ENCODE measurements at places on chromosomes 6 and 20.

GRCh38 chr20:45010399-45010828 is 44.1 kb downstream of the STK4 start:
- DNase-seq, result no peak

GRCh38 chr6:3386374-3386857 is 70.4 kb downstream of the SLC22A23 start:
- no peak for DNase-seq

- DNase-seq, result no peak
These were observed 4.0 kb downstream of the MAP3K5 start for GRCh38 chr6:136788069-136788902.

GRCh38 chr20:36405255-36405654 is 99.1 kb downstream of the DLGAP4 start:
- no peak for DNase-seq

GRCh38 chr6:159321267-159321666 is 152.1 kb downstream of the FNDC1 start:
- no peak for DNase-seq

DNA sequence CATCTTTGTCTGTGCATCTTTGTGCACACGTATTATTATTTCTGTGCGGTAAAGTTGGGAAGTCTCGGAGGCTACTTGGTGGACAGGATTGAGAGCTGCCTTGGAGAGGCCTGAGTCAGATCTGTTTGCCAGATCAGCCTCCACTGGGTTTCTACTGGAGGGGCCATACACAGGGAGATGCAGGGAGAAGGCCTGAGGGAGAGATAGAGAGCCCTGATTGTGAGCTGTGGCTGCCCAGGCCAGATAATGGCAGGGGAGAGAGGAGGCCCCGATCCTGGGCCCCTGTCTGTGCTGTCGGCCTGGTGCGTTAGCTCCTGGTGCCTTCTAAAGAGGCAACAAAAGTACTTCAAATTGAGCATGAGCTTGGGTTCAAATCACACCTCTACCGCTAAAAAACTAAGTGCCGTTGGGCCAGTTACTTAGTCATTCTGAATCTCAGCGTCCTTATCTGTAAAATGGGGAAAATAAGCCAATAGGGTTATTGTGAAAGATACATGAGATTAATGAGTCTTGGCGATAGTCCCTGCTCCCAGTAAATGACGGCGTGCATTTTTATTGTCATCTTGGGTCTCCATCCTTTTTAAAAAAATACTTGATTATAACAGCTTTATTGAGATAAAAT is 27.6 kb upstream of the ADA start:
- DNase-seq, result no peak

DNA sequence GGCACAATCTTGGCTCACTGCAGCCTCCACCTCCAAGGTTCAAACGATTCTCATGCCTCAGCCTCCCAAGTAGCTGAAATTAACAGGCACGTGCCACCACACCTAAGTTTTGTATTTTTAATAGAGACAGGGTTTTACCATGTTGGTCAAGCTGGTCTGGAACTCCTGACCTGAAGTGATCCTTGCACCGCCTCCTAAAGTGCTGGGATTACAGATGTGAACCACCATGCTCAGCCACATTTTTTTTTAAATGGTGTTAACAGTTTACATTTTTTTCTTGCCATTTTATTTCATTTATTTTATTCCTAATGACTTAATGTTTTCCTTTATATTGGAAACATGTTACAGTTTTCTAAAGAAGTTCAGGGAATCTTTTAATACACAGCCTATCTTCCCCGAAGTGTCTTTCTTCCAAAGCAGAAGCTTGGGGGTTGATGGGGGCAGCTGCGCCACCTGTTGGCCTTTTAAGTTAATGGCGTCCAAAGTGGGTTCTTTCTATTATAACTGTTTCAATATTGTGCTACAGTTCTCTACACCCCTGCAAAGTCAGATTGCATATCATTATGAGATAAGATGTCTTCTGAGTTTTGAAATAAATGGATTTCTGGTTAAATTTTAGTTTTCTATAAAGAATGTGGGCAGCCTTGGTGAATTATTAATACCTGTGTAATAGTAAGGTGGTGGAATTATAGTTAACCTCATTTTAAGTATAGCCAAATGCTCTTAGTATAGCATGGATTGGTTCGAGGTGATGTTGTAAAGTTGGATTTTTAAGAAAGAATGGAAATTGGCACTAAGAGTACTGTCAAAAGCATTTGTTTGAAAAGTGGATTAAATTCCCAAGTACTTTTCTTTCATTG is 42.0 kb upstream of the PLCG1 start:
- peak; percentile 24 for DNase-seq

- no peak for DNase-seq
These were observed 374.3 kb downstream of the CDH26 start for GRCh38 chr20:60332523-60332922.

DNA sequence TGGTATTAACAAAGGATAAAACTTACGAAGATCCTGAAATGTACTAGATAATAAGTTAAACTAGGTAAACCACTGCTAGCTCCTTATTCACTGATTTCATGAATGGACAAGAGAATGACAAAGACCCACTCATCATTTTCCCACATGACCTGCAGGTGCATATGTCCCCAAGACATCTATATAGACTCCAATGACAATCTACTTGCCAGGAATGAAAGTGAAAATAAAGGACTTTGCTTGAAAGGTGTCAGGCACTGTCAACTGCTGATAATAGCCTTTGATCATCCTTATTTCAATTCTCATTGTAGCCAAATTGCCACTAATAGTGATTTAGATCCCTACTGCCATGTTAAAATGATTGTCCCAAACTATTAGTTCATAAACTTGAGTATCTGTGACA is 321.8 kb downstream of the HACE1 start:
- DNase-seq, result no peak

DNA sequence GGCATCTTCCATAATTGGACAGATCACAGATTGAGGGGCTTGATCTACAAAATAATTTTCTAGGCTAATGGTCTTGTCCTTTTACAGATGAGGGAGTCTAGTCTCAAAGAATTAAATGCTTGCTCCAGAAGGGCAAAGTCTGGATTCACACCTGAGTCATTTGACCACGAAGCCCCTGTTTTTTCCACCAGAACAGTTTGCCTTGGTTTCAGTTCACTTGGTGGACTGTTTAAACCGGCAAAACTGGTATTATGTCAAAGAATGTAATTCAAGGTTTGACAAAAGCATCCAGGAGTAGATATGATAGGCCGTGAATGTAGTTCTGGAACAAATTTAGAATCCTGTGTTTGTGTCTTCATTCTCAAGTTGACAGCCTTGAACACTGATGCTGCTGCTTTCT is 3.3 kb downstream of the MYO6 start:
- DNase-seq, result no peak

- peak; percentile 27 for DNase-seq
These were observed 93.2 kb downstream of the GMPR start for GRCh38 chr6:16331384-16332174.

- no peak for DNase-seq
These were observed 10.8 kb downstream of the JARID2 start for GRCh38 chr6:15256538-15257271.

- no peak for DNase-seq
These were observed 19.8 kb downstream of the GCM1 start for GRCh38 chr6:53128842-53129241.

- DNase-seq, result no peak
These were observed 471.7 kb downstream of the CBLN4 start for GRCh38 chr20:55533632-55534031.

GRCh38 chr6:169986171-169986847 is 234.9 kb downstream of the ERMARD start:
- no peak for DNase-seq

DNA sequence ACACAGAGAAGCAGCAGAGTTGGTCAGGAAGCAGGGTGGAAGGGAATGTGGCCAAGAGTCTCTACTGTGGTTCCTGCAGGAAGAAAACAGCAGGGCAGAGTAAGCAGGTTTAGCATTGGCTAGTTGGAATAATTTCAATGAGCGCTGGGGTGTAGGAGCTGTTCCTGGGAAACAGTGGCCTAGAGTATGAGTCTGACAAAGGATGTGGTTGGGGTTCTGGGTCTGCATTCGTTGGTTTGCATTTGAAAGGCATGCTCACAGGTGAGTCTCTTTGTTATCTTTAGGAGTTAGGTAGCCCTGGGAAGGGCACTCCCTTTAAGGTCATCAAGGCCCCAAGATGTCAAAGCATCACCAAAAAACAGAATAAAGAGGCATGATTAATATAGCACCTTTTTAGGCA is 911.6 kb upstream of the SLC35B3 start:
- DNase-seq, result no peak

- DNase-seq, result no peak
These were observed 262.0 kb upstream of the JARID2 start for GRCh38 chr6:14983599-14984518.

DNA sequence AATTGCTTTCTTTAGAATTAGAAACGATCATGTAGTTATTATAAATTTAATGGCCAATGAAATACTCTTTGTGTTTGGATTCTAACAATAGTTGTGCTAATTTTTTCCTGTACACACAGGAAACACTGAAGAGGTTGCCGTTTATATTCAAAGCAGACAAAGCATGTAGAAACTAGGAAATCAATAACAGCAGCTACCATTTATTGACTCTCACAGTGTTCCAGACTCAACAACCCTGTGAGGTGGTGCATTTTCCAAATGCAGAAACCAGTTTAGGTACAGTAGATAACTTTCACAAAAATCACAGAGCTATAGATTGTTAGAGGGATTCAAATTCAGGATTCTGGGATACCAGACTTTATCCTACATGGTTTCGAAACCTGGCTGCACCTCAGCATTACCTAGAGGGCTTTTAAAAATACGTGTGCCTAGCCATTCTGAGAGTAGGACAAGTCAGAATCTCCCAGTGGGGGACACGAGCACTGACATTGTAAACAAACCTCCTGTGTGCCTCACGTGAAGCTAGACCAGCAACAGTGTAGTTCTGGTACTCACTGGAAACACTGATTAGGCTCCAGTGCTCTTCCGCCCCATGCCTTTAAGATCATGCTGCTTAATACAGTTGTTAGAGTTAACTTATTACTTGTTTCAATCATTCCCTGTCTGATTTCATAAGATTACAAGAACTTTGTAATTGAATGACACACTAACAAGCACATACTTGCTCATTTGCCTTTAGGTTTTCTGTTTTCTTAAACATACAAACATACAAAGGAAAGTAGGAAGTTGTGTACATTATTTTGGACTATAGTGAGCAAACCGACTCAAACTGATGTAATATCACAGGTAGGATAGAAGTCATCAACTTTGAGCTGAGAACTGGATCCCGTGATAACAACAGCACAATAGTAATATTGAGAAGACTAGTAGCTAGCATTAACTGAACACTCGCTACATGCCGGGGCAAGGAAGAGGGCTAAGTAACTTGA is 65.8 kb downstream of the MAP3K4 start:
- no peak for DNase-seq

- peak; percentile 49 for DNase-seq
These were observed 8.6 kb downstream of the NKX2-2 start for GRCh38 chr20:21505161-21505809.

DNA sequence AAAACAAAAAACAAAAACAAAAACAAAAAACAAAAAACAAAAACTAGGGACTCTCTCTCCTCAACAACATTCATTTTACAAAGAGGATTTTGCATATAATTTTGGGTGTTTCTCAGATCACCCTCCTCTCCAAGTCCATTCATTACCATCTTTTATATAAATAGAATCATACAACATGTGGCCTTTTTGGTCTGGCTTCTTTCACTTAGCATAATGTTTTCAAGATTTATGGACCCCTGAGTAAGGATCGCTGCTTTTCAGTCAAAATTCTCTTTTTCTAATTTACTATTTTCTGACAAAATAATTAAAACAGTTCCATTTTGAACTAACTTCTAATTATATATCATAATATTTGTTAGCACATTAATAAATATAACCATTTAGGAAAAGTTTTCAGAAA is 94.8 kb downstream of the UBE3D start:
- no peak for DNase-seq

Measured in stimulated activated CD8-positive, alpha-beta memory T cell treated with anti-CD3 and anti-CD28 coated beads, Interleukin-7, amount 100 ng/mL, for 4 hours (primary cell).